ENCODE measurements at places on chromosomes 16 and 17.

DNA sequence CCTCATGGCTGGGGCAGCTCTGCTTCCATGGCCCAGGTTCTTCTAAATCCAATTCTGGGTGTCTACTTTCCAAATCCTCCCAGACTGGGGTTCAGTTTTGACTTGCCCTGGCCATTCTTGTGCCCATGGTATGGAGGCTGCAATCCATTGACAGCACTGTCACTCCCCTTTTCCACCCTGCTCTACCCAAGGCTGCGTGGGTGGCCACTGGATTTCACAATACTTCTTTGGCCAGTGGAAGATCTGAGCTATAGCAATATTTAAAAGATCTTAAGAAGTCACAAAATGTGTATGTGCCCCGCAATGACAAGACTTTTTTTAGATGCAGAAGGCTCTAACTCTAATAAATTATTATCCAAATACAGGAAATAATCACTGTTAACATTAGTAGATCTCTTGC is 329.4 kb upstream of the CCL2 start:
- H3K27ac ChIP-seq: no peak overlapping the region
- DNase-seq: no peak
- no peaks in the 10 kb centered on the region for H3K27me3 ChIP-seq

- no peaks in the 10 kb centered on the region for H3K36me3 ChIP-seq
- peak overlapping the region; percentile 93 for H3K27ac ChIP-seq
- DNase-seq: no peak
- no peaks in the 10 kb centered on the region for H3K27me3 ChIP-seq
- peak overlapping the region; percentile 71 for H3K4me3 ChIP-seq
- peaks cover 48% of the 10 kb centered on the region for H3K4me1 ChIP-seq
Measured at GRCh38 chr17:58516644-58517377, 2.4 kb upstream of the MTMR4 start.

GRCh38 chr16:6576113-6576512 is 756.5 kb upstream of the RBFOX1 start:
- no peak for DNase-seq
- H3K27me3 ChIP-seq: no peaks in the 10 kb centered on the region
- no peak overlapping the region for H3K4me3 ChIP-seq
- H3K27ac ChIP-seq: no peak overlapping the region

DNA sequence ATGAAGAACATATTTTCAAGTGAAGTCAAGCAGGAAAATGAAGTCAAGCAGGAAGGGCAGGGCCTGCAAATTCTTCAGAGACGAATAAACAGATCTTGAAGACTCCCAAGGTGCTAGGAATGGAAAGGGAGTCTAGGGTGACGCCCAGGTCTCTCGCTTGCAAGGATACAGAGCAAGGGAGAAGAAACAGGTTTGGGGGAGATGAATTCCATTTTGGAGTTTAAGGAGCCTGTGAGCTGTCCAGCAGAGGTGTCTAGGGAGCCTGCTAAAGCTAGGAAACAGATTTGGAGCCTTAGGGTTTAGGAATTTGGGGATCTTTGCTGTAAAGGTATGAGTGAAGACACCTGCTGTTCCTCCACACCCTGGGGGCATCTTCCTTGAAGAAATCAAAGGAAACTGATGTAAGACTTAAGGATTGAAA is 2.0 kb upstream of the UNKL start:
- no peaks in the 10 kb centered on the region for H3K36me3 ChIP-seq
- peaks cover 50% of the 10 kb centered on the region for H3K4me1 ChIP-seq
- no peak for DNase-seq
- no peaks in the 10 kb centered on the region for H3K27me3 ChIP-seq

DNA sequence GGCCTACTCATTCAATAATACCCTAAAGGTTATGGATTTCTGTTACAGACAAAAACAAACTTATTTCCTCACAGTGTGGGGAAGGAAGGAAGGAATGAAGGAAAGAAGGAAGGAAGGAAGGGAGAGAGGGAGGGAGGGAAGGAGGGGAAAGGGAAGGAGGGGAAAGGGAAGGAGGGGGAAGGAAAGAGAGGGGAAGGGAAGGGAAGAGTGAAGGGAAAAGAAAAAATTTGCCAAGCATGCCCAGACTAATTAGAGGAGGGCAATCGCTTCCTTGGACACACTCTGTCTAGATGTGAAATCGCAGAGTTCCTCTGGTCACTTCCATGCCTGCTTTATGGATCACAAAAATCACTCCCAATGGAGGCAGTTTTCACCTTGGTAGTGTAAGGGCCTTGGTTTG is 570.1 kb upstream of the SOX9 start:
- no peak for DNase-seq
- H3K4me3 ChIP-seq: no peak overlapping the region
- no peak overlapping the region for H3K27ac ChIP-seq

GRCh38 chr17:44190481-44190880 is 3.7 kb downstream of the TMUB2 start:
- peaks cover 21% of the 10 kb centered on the region for H3K4me1 ChIP-seq
- no peak overlapping the region for H3K4me3 ChIP-seq
- no peaks in the 10 kb centered on the region for H3K27me3 ChIP-seq
- no peak overlapping the region for H3K27ac ChIP-seq
- DNase-seq: no peak

DNA sequence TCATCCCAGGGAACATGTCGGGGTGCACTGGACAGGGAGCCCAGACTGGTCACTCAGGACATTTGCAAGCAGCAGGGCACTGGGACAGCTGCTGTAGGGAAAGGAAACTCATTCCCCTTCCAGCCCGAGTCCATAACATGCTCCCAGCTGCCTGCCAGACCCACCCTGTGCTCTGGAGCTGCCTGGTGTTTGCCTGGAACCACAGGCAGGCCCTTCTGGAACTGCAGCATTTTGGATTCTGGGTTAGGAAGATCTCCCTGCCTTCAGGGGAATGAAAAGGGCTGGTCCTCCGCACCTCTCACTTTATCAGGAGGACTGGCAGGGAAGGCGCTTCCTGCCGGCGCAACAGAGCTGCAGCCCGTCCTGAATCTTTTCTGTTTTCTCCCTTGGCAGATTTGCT is 41.2 kb downstream of the MEAK7 start:
- H3K27ac ChIP-seq: no peak overlapping the region
- no peaks in the 10 kb centered on the region for H3K36me3 ChIP-seq
- no peaks in the 10 kb centered on the region for H3K27me3 ChIP-seq
- no peaks in the 10 kb centered on the region for H3K4me1 ChIP-seq

GRCh38 chr16:52114379-52114778 is 432.6 kb downstream of the TOX3 start:
- no peak overlapping the region for H3K4me3 ChIP-seq
- no peaks in the 10 kb centered on the region for H3K4me1 ChIP-seq
- H3K27me3 ChIP-seq: no peaks in the 10 kb centered on the region
- no peak for DNase-seq

DNA sequence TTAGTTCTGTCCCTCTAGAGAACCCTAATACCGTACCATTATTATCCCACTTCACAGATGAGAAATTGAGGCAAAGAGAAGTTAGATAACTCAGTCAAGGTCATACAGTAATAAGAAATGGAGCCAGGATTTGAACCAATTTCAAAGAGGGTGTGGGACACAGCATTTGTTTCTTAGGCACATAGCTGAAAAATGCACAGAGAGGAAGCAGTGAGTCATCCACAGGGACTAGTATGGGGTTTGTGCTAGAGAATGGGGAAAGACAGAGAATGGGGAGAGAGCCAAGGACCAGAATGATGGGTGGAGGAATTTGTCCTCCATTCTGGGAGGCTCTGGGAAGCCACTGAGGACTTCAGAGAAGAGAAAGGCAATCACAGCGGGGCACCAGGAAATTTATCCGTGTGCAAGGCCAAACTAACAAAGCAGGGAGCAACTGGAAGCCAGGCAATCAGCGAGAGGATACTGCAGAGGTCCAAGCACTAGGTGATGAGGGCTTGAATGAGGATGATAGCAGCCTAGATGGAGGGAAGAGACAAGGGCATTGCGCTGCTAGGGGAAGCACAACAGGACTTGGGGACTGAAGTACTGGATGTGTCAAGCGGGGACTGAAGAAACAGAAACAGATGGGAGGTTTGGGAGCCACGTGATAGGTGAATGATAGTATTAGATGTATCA is 78.1 kb upstream of the ZFHX3 start:
- peaks cover 6% of the 10 kb centered on the region for H3K4me1 ChIP-seq
- DNase-seq: no peak
- no peak overlapping the region for H3K27ac ChIP-seq
- no peaks in the 10 kb centered on the region for H3K27me3 ChIP-seq
- no peaks in the 10 kb centered on the region for H3K36me3 ChIP-seq
- H3K4me3 ChIP-seq: no peak overlapping the region

GRCh38 chr17:40509626-40510327 is 8.4 kb upstream of the TNS4 start:
- H3K36me3 ChIP-seq: no peaks in the 10 kb centered on the region
- H3K27ac ChIP-seq: peak overlapping the region; percentile 82
- H3K4me1 ChIP-seq: peaks cover 28% of the 10 kb centered on the region
- H3K4me3 ChIP-seq: no peak overlapping the region
- no peaks in the 10 kb centered on the region for H3K27me3 ChIP-seq

- H3K4me1 ChIP-seq: no peaks in the 10 kb centered on the region
- no peak for DNase-seq
- no peak overlapping the region for H3K27ac ChIP-seq
Measured at GRCh38 chr16:27505297-27506236, 44.1 kb downstream of the GTF3C1 start.

DNA sequence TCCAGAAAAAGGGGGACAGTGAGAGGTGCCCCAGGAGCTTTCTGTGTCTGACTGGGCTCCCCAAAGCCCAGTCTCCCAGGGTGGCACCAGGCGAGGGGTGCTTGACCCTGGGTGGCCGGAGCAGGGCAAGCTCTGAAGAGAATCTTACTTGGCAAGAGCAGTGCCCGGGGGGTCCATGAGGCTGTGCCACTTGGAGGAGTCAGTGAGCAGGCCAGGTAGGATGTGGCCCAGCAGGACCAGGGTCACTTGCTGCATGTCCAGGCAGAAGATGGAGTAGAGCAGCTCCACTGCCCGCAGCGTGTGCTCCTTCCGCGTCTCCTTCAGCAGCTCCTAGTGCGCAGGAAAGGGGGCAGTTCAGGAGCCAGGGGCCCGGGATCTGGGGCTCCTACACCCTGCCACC is 7.3 kb downstream of the CSF3 start:
- H3K4me1 ChIP-seq: peaks cover 99% of the 10 kb centered on the region
- no peak for DNase-seq
- no peak overlapping the region for H3K4me3 ChIP-seq
- H3K36me3 ChIP-seq: peaks cover 22% of the 10 kb centered on the region
- H3K27me3 ChIP-seq: no peaks in the 10 kb centered on the region
- H3K27ac ChIP-seq: peak overlapping the region; percentile 89

GRCh38 chr16:82470620-82471152 is 156.1 kb upstream of the CDH13 start:
- H3K4me3 ChIP-seq: no peak overlapping the region
- H3K4me1 ChIP-seq: no peaks in the 10 kb centered on the region
- H3K27me3 ChIP-seq: no peaks in the 10 kb centered on the region
- DNase-seq: no peak
- no peak overlapping the region for H3K27ac ChIP-seq
- H3K36me3 ChIP-seq: no peaks in the 10 kb centered on the region

DNA sequence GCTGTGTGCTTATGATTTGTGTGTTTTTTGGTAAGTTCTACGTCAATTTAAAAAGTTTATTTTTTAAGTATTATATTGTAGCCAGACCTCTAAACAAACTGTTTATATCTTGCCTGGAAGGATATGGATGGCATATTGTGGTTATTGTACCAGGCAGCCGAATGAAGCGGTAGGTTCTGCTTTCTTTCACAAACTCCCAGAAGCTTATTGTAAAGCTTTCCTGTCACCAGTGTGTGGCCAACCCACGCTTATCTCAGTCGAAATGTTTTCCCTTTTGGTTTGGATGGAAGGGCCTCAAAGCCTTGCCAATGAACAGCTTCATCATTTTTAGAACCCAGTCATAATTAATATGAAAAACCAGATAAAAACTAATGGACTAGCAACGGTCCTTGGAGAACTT is 53.1 kb downstream of the CYB5B start:
- no peak for DNase-seq
- no peak overlapping the region for H3K27ac ChIP-seq
- no peaks in the 10 kb centered on the region for H3K27me3 ChIP-seq
- no peaks in the 10 kb centered on the region for H3K36me3 ChIP-seq
- H3K4me3 ChIP-seq: no peak overlapping the region

GRCh38 chr16:14444979-14445810 is 184.9 kb downstream of the PARN start:
- no peak for DNase-seq
- H3K4me1 ChIP-seq: peaks cover 10% of the 10 kb centered on the region
- no peak overlapping the region for H3K27ac ChIP-seq
- H3K27me3 ChIP-seq: no peaks in the 10 kb centered on the region

GRCh38 chr17:27536781-27537180 is 80.5 kb downstream of the KSR1 start:
- H3K27ac ChIP-seq: peak overlapping the region; percentile 43
- DNase-seq: no peak
- peaks cover 72% of the 10 kb centered on the region for H3K4me1 ChIP-seq

- DNase-seq: no peak
- no peaks in the 10 kb centered on the region for H3K27me3 ChIP-seq
- no peaks in the 10 kb centered on the region for H3K36me3 ChIP-seq
Measured at GRCh38 chr17:81924557-81925532, 2.7 kb downstream of the MAFG start.

- no peak for DNase-seq
- no peaks in the 10 kb centered on the region for H3K36me3 ChIP-seq
- H3K4me3 ChIP-seq: no peak overlapping the region
- no peak overlapping the region for H3K27ac ChIP-seq
- H3K27me3 ChIP-seq: no peaks in the 10 kb centered on the region
Measured at GRCh38 chr17:65185668-65186382, 48.7 kb downstream of the RGS9 start.

DNA sequence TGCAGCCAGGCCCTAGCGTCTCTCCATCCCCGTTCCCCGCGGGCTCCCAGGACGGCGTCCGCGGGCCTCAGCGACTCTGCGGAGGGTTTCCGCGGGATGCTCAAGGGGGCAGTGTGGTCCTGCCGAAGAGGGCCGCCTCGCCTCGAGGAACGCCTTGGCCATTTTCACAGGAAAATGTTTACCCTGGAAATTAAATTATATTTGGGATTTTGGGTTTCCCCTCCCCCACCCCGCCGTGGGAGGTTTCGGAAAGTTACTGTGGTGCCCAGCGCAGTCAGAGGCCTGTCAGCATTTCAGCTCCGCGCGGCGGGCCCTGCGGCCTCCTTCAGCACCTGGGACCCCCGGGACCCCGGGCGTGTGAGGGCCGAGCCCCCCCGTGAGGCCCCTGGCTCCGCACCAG is 94.5 kb downstream of the PCTP start:
- H3K4me1 ChIP-seq: peaks cover 5% of the 10 kb centered on the region
- no peak overlapping the region for H3K27ac ChIP-seq
- peak overlapping the region; percentile 34 for H3K4me3 ChIP-seq
